HEK293T (cell line): ENCODE measurements at places on chromosomes 2 and 18.

- DNase-seq, result no peak
Measured at GRCh38 chr2:41004700-41005099, 552.8 kb upstream of the SLC8A1 start.

DNA sequence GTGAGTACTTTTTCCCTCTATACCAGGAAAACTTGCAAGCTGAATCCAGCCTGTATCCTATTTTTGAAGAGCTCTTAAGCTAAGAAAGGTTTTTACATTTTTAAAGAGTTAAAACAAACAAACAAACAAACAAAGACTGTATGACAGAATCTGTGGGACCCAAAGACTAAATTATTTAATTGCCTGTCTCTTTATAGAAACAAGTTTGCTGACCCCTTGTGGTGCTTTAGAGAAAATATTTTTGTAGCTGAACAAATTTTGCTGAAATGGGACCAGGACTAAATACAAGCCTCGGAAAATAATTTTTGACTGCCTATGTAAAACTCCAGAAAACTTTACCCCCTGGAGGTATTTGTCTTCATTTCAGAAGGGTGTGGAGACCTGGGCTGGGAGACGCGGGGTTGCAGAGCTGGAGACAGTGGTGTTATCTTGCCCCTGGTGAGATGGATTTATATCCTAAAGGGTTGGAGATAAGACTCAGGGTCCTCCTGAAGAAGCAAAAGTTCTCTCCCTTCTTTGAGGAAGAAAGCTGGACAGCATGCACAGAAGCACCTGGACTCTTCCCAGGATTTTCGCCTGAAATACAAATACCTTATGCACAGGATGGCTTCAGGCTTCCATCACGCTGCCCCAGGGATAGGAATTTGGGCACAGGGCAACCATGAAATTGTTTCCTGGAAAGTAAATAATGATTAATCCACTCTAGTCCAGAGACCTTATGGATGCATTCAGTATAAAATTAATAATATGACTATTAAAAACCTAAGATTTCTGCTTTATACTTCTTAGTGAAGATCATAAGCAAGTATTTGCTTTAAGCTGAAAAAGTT, 54.3 kb downstream of the TMX3 start:
- no peak for DNase-seq

- DNase-seq, result no peak
Measured at GRCh38 chr18:73365018-73365417, 497.2 kb upstream of the NETO1 start.

DNA sequence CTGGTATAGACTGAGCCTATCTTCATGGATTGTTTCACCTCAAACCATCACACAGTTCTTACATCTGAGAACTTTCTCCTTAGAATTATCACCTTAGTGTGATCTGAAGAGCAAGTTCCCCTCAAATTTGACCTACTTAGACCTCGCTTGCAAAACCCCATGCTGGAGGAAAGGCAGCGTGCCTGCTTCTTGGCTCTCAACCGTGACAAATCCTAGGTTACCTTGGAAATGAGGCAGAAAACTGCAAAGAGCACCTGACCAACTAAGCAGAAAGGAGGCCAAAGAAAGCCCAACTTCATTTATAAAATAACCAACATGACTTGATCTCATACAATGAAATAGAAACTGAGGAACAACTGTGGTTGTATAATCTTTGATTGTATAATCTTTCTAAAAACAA, 146.4 kb downstream of the RAB3GAP1 start:
- DNase-seq, result no peak

DNA sequence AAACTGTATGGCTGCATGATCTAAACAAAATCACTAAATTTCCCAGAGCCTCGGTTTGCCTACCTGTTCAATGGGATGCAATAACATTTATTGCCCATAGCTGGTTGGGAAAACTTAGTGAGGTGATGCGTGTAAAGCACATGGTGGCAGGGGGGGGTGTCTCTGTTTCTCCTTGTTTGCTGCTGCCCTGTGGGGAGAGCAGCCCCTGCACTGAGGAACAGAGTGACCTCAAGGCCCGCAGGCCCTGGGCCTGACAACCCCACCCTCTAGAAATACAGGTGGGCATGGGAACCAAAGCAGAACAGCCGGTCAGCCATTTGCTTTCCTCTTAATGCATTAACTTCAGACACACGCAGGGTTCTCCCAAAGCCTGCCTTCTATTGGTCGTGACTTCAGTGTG, 55.1 kb upstream of the SLC66A3 start:
- no peak for DNase-seq

GRCh38 chr2:167752734-167753133, 494.7 kb downstream of the STK39 start:
- no peak for DNase-seq

- no peak for DNase-seq
Measured at GRCh38 chr2:239489481-239489880, 88.7 kb upstream of the HDAC4 start.

- peak; percentile 35 for DNase-seq
Measured at GRCh38 chr2:234496055-234496834, 636 bp downstream of the ARL4C start.

GRCh38 chr2:128490321-128490720, 171.7 kb upstream of the HS6ST1 start:
- DNase-seq, result no peak

DNA sequence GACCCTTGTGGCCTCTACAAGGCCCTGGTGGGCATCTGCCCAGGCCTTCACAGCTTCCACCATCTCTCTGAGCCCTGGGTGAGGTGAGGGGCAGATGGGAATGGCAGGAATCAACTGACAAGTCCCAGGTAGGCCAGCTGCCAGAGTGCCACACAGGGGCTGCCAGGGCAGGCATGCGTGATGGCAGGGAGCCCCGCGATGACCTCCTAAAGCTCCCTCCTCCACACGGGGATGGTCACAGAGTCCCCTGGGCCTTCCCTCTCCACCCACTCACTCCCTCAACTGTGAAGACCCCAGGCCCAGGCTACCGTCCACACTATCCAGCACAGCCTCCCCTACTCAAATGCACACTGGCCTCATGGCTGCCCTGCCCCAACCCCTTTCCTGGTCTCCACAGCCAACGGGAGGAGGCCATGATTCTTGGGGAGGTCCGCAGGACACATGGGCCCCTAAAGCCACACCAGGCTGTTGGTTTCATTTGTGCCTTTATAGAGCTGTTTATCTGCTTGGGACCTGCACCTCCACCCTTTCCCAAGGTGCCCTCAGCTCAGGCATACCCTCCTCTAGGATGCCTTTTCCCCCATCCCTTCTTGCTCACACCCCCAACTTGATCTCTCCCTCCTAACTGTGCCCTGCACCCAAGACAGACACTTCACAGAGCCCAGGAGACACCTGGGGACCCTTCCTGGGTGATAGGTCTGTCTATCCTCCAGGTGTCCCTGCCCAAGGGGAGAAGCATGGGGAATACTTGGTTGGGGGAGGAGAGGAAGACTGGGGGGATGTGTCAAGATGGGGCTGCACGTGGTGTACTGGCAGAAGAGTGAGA, 2.0 kb downstream of the PROC start:
- DNase-seq, result no peak

DNA sequence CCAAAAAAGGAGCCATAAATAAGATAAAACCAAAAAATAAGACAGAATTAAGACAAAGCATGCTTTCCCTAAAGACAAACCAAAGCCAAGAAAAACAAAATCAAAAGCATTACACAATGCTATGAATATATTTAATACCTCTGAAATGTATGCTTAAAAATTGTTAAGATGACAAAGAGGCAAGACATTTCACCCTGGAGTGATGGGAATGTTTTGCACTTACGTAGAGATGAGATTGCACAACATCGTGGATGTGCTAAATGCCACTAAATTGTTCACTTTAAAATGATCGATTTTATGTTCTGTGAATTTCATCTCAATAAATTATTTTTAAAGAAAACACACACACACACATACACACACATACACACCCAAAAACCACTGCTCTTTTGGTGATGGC, 386.6 kb upstream of the KLHL29 start:
- DNase-seq, result no peak

GRCh38 chr2:234686088-234686890, 189.4 kb upstream of the ARL4C start:
- DNase-seq, result no peak

- DNase-seq, result no peak
Measured at GRCh38 chr2:8412082-8412481, 269.8 kb upstream of the ID2 start.

DNA sequence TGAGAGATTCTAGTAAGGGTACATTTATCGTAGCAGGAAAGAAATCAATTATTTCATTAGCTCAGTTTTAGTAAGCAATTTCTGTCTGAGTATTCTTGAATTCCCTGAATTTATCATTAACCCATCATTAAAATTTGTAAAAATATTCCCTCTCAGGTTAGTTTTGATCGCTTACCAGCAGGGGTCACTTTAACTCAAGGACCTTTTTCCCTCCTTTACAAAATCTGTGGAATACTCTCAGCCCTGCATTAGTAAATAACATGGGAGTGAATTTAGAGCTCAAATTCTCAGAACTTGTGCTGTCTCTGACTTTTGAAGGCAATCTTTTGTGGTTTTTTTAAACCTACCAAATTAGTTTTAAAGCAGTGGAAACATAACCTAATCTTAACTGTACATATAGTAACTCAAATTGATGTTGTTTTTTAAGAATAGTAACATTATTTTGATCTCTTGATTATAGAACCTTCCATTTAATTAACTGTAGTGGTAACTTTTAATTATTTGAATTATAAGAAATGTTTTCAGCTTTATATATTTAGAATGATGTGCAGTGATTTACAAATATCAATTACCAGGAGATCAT, 97.2 kb downstream of the AGPS start:
- peak; percentile 22 for DNase-seq

DNA sequence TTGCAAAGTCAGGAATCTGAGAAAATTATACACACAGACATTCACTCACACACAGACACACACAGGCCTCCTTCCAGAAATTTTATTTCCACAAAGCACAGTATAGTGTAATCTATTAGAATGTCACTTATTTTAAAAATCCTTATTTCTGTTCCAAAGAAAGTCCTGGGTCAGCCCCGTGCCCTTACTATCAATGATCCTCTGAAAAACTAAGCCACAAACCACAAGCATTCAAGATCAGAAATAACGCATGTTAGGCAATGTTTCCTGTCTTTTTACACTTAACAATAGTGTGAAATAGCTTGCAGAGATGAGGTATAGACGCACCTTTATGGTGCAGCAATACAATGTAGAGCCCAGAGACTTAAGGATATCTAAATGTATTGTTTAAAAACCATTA, 25.8 kb downstream of the TBC1D8 start:
- DNase-seq, result no peak

DNA sequence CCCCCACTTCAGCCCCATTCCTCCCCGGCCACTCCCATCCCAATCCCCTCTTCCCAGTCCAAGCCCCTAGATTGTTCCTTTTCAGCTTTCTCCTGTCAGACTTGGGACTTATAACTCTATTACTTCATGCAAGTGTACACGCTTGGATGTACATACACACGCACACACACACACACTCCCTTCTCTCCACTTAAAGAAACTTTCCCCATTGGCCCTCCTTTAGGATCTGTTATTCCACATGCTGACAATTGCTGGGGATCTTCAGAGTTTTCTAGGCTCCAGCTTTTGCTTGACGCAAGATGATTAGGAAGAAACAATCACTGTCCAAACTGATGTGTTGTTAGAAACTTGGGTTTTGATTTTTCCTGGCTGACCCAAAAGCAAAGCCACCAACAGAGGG, 75.4 kb downstream of the CDK15 start:
- no peak for DNase-seq

DNA sequence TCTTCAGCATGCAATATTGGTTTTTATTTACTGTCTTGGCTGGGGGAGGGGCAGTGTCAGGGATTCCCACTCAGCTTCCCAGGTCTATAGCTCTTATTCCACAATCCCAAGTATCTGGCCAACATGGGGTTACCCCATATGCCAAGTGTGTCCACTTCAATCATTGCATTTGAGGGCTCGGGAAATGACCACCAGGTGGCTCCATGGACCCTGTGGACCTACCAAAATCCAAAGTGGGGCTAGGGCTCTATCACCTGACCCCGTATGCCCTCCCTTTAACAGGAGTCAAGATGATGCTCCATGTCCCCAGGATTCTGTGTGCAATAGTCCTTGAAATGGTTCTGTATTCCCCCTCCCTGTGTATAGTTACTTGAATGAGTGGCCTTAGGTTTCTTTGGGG, 12.1 kb upstream of the TRAF3IP1 start:
- no peak for DNase-seq

DNA sequence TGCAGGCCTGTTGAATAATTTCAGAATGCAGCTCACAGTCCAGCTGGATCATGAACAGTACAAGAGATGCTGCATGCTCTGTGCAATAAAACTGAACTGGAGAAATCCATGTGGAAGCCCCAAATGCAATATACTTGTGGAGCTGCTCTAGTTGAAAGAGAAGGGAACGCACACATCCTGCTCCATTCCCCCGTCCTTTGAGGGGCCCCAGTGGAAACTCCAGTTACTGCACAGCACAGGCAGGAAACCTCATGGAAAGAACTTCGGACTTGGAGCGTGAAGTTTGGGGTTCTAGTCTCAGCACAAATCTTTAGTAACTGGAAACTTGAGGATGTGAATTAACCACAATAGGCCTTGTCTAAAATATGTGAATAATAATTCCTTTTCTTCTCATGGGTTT, 73.2 kb downstream of the PLA2R1 start:
- peak; percentile 11 for DNase-seq

DNA sequence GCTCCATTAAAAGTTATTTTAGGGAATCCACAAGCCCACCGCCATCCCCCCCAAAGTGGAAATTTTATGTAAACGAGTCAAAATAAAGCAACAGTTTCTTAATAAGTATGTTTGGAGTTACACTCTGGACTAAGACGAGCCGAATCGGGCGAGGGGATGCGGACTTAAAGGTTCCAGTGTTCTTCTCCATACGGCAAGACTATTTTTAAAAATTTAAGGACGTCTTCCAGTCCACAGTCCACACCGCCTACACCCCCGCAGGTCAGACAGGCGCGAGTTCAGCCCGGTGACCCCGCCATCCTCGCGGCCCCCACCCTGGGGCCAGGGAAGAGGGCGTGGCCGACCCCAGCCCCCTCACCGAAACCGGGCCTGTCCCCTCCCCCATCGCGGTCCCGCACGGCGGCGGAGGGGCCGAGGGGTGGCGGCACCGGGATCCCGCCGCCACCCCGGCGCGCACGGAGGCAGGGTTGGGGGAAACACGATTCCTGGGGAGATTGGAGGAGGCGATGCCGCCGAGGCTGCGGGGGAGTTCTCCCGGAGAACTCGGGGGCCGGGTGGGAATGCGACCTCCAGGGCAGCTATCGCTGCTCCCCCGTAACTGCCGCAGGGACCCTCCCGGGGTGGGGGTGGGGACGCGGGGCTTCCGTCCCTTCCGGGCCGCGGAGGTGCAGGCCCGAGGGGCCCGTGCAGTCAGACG, 24.5 kb upstream of the SMAD7 start:
- DNase-seq, result no peak

GRCh38 chr18:27871726-27872125, 305.2 kb downstream of the CDH2 start:
- no peak for DNase-seq

- DNase-seq, result no peak
Measured at GRCh38 chr18:8029061-8029460, 461.9 kb downstream of the PTPRM start.

- DNase-seq, result no peak
Measured at GRCh38 chr2:240651185-240651584, 25.9 kb downstream of the GPR35 start.
